ENCODE measurements at places on chromosomes 6 and 20.

GRCh38 chr6:151269321-151269995 lies 29.7 kb downstream of the AKAP12 start:
- DNase-seq = no peak

DNA sequence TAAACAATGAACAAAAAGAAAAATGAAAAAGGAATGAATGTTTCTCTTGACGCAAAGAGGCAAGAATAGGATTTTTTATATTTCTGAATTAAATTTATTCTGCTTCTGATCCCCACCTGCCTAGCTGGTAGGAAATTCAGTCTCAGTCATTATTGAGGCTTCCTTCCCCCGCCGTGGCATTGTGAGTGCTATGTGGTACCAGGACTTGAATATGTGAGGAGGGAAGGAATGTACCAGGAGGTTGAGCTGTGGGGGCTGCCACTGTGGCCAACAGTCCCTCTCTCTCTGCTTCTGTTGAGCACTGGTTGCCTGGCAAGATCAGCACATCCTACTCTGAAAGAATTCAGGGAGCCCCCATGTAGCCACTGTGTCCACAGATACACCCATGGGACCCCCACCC lies 368.1 kb upstream of the JARID2 start:
- DNase-seq = no peak

DNA sequence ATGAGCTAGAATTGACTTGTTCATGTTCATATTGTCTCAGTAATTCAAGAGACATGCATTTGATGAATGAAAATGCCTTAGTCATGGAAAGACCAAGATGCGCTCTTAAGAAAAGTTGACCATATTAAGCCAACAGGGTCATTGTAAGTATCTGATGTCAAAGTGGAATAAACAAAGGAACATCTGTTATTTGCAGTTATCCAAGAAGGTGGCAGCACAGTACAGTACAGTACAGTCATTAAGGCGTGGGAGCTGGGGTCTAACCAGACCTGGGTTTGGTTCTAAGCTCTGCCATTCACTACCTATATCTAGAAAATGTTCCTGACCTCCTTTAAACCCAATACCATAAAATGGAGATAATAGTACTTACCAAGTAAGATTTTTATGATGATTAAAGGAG lies 178.1 kb downstream of the BACH2 start:
- no peak for DNase-seq

- DNase-seq = no peak
Measured at GRCh38 chr20:8223091-8223870, 91.2 kb downstream of the PLCB1 start.

GRCh38 chr6:63764318-63764916 lies 128.8 kb downstream of the PHF3 start:
- DNase-seq = no peak

DNA sequence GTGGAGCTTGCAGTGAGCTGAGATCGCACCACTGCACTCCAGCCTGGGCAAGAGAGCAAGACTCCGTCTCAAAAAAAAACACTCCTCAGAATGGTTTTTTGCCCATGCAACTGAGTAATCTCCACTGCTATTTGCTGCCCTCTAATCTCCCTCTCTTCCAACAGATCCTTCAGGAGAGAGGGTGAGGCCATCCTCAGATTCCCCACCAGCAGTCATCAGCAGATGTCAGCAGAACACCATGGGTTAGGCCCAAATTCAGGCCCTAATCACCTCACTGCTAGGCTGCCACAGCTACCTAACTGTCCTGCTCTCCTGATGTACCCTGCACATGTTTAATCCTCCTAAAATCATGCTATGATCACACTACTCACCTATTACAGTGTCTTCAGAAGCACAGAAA lies 63.2 kb upstream of the BEND6 start:
- no peak for DNase-seq

GRCh38 chr20:57321142-57321541 lies 8.5 kb upstream of the SPO11 start:
- no peak for DNase-seq

DNA sequence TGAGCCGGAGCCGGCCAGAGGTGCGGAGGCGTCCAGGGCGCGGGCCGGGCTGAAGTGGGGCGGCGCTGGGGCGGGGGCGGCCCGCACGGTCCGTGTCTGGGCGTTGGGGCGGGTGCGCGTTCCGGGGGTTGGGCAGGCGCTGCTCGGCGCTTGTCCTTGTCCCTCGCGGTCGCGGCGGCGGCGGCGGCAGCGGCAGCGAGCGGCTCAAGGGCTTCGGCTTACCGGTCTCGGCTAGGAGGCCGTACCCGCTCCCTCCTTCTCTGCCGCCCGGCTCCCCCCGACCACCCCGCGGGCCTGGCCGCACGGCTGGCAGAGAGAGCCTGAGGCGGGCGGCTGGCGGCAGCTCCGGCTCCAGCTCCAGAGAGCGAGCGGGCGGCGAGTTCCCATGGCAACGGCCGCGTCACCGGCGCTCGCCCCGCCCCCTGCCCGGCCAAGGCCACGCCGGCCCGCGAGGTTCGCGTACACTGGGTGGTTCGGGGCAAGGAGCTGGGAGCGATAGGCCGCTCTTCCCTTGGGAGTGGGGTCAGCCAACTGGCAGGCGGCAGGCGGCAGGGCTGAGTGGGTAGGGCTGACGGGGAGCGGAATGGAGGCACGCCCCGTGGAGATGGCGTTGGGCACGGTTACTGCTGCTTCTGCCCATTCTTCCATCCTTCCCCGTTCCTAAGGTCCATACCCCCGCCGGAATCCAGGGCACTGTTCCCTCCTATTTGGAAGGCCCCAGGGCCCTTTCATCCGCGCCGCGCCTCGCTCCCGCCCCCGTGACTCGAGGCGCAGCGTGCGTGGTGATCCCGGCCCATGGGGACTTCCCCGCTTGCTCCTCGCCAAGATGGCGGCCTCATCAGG lies at the start of gene LRRC73:
Gene LRRC73 (minus strand): TSS at position 363 of the 843 bp plus-strand sequence. CDS start 561 bp downstream, outside the sequence.
- DNase-seq = peak; percentile 86

GRCh38 chr20:16111172-16111832 lies 461.9 kb downstream of the KIF16B start:
- no peak for DNase-seq

DNA sequence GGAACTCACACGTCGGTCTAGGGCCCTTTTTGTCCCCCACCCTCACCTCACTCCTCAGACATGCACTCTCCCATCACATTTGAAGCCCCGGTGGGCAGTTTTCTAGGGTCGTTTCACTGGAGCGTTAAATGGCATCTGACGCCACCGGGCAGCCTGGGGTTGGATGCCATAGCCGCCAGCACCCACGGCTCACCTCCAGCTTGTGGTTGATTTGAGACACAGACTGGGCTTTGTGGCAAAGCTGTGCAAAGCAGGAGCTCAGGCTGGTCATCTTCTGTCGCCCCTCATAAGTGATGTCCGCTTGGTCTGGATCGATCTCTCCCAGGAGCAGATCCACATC lies 530 bp downstream of the GOPC start:
- no peak for DNase-seq

DNA sequence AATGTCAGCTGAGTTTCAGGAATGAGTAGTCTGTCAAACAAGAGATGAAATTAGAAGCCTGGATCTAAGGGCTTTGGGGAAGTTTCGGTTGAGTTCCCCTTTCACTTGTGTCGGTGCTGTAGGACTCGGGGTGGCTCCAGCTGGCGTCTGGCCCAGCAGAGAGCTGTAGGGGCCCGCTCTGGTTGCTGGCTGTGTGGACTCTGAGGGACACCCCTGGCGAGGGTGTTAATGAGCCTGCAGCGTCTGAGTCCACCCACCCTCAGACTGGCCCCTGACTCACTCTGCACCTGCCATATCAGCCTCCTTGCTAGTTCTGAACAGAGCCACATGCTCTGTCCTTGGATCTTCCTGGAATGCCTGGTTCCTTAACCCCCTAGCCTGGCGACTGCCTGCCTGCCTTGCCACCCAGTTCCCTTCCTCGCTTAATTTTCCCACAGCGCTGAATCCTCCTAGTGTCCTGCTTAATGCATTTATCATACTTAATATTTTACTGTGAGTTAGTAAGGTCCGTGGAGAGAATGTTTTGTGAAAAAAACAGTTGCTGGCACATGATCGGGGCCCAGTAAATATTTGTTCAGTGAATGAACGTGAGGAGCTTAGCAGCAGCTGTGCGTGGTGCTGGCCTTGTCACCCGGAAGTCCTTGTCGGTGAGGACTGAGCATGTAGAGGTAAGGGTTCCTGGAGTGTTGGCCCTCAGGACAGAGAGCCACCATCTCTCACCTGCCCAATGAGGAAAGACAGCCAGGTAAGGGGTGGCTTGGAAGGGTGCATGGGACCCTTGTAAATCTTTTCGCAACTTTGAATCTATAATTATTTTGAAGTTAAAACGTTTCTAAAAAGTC lies 1.6 kb downstream of the DNAJC5 start:
- peak; percentile 46 for DNase-seq

DNA sequence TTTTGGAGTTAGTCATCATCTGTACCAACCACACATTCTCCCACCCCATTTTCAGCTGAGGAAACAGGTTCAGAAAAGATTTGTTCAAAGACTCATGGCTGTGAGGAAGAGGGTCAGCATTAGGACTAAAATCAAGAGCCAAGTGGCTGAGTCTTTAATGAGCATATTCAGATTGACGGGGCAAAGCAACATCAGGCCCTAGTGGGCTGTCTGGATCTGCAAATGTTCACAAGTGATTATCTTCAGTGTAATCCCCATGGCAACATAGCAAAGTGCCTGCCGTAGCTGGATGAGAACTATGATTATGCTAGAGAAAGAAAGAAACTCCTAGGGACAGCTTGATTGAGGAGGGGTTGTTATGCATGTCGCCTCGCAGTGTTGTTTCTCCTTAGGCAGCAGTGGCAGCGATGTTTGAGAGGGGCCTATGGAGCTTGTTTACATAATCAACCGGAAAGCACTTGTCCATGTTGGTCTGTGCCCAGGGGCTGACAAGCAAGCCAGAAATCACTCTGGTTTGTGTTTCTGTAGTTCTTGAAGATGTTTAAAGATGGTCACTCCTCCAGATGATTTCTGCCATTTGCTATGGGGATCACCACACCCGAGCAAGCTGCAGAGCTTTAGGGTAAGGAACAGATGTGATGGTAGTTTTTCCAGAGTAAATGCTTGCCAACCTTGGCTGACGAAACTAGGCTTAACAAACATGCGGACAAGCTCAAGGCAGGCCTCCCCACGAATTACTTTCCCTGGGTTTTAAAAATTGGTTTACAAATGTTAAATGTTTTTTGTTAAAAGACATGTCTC lies 124.3 kb upstream of the MLIP start:
- DNase-seq = no peak

DNA sequence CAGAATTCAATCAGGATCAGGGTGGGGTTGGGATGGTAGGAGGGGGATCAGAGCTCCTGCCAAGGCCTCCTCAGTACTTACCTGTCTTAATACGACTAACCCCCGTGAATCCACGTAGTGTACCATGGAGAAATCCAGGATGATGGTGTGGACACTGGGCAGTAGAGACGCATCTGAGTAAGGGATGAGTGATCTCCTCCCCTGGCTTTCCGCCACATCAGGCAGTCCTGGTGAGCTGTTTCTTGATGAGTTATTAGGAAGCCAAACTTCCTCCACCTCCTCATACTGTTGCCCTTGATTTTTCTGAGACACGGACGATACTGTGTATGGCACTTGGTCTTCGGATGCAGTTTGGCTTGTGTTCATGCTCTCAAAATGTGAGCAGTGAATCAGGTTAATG lies 34.2 kb upstream of the SRPK1 start:
- no peak for DNase-seq

GRCh38 chr20:2820084-2820895 lies 4.1 kb downstream of the TMEM239 start:
- no peak for DNase-seq

DNA sequence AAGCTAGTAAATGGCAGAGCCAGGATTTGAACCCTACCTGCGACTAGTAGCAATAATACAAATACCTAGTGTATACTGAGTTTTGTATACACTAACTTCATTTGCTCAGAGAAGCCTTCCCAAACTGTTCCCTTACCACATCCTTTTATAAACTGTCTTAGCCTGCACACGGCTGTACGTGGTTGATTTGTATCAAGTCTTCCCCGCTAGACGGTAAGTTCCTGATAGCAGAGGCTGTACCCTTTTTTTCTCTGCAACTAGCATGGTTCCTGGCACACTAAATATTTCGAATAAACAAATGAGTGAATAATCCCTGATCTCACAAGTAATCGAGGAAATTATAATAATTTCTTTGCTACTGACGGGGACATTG lies 636 bp downstream of the RTF2 start:
- DNase-seq = no peak

GRCh38 chr6:68701159-68701558 lies 66.1 kb downstream of the ADGRB3 start:
- DNase-seq = no peak

- no peak for DNase-seq
Measured at GRCh38 chr6:118645395-118645794, 6.0 kb downstream of the CEP85L start.
